ENCODE measurements at places on chromosomes 2 and 18. TPM values are rescaled to one million over a fixed set of nuclear protein-coding genes. Genes with fewer than 3 reads are reported as not detected.

TMEM247 gene
- total RNA-seq: not detected

FMNL2 gene
- total RNA-seq: 57.2 TPM

LCT gene
- not detected for total RNA-seq

LBX2 gene
- total RNA-seq: 0.15 TPM

EGR4 gene
- not detected for total RNA-seq

FEV gene
- total RNA-seq: not detected

CFAP210 gene
- total RNA-seq: 1.9 TPM

WIPF1 gene
- total RNA-seq: 30.9 TPM

- H3K4me3 ChIP-seq: no peak overlapping the region
- no peaks in the 10 kb centered on the region for H3K27me3 ChIP-seq
- DNase-seq: peak; percentile 8
- H3K4me1 ChIP-seq: peaks cover 9% of the 10 kb centered on the region
- H3K36me3 ChIP-seq: no peaks in the 10 kb centered on the region
Observed at GRCh38 chr2:28617502-28618184, 121.8 kb downstream of the PLB1 start.

DNA sequence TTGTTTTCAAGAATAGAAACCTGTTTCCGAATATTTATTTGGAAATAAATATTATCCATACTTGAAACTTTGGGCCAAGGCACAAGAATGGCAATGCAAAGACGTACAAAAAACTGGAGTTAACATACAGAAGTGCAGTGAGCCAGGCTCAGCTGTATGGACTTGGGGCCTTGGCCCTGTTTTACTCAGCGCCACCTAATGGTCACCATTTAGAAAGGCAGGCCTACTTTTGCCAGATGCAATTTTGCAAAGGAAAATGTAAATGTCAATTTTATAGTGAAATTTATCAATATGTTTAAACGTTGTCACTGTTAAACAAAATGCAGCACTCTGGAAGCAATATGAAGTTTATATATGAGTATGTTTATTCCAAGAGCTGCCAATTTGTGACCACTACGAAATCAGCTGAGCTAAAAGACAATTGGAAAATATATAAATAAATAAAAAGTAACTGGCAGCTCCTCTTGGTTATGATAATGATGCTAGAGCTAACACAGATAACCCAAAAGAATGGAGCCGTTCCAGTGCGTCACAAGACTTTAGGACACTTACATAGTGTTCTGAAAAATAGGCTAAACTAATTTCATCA lies 155.0 kb downstream of the ARHGAP15 start:
- DNase-seq: no peak
- no peaks in the 10 kb centered on the region for H3K36me3 ChIP-seq
- no peak overlapping the region for H3K4me3 ChIP-seq

DNA sequence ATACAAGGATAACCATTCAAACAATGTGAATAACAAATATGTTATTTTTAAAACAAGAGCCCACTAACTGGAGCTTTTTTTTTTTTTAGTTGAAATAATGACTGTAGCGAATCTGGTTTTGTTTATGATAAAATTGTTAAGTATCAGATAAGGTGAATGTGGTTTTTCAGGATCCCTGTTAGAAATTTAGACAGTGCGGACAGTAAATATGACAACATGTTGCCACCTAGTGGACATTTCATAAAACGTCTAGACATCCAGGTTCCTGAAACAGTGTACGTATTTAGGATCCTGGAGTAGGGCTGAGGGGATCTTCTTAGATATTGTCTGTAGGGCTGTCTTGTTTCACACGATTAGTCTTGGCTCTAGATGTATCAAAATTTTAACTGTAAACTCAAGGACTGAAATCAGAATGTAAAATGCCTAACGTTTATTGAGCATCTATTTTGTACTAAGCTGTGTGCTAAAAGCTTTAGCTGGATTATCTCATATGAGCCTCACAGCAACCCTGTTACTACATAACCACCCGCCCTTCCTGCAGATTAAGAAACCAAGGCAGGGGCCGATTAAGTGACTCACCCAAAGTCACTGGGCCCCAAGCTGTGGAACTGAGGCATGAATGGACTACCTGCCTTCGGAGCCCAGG lies 23.9 kb upstream of the CCDC68 start:
- no peak for DNase-seq
- no peak overlapping the region for H3K4me3 ChIP-seq
- H3K36me3 ChIP-seq: no peaks in the 10 kb centered on the region
- H3K27ac ChIP-seq: no peak overlapping the region
- no peaks in the 10 kb centered on the region for H3K4me1 ChIP-seq

GRCh38 chr2:234212534-234212933 lies 162.0 kb downstream of the SPP2 start:
- no peak overlapping the region for H3K27ac ChIP-seq
- no peaks in the 10 kb centered on the region for H3K36me3 ChIP-seq
- H3K27me3 ChIP-seq: no peaks in the 10 kb centered on the region
- H3K4me3 ChIP-seq: no peak overlapping the region
- no peaks in the 10 kb centered on the region for H3K4me1 ChIP-seq
- DNase-seq: no peak

DNA sequence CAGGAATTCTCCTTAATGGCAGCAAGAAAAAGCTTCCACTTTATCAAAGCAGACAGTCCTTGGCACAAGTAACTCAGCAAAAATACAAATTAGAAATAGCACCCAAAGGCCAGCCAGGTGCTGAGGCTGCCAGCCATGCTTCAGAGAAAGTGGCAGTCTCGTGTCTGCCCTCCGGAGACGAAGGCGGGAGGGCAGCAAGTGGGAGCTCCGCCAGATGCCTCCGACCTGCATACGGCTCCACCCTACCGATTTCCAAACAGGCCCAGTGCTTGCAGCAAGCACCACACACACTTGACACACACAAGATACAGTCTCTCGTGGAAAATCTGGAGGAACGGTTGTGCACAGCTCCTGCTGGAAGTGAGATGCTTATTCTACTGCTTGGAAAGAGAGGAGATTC lies 134.9 kb upstream of the REV1 start:
- H3K4me1 ChIP-seq: peaks cover 3% of the 10 kb centered on the region
- DNase-seq: no peak
- H3K27ac ChIP-seq: no peak overlapping the region
- no peaks in the 10 kb centered on the region for H3K36me3 ChIP-seq
- no peak overlapping the region for H3K4me3 ChIP-seq

- H3K27ac ChIP-seq: no peak overlapping the region
- H3K4me1 ChIP-seq: no peaks in the 10 kb centered on the region
- no peak for DNase-seq
Observed at GRCh38 chr2:7516484-7517063, 599.4 kb downstream of the RNF144A start.

- no peaks in the 10 kb centered on the region for H3K36me3 ChIP-seq
- no peak overlapping the region for H3K4me3 ChIP-seq
- DNase-seq: no peak
- H3K27ac ChIP-seq: no peak overlapping the region
Observed at GRCh38 chr2:77325395-77325794, 196.8 kb downstream of the LRRTM4 start.

DNA sequence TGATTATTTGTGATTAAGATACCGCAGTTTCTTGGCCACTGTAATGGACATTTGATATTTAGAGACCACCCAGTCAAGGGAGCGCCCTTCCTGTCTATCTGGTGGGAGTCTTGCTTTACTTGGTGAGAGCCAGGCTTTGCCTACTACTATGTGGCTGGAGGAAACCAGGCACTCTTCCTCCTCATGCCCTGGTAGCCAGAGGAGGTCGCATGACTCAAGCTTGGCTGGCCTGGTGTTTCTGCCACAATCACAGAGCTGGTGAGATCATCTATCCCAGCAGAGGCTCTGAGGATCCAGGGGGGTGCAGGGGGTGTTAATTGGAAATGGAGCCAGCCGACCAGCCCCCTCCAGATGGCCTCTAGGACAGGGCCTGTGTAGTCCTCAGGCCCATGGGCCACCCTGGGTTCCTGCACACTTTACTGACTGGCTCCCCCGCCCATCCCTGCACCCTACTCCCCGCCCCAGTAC lies 46.8 kb upstream of the BIN1 start:
- DNase-seq: no peak
- H3K27me3 ChIP-seq: no peaks in the 10 kb centered on the region
- H3K36me3 ChIP-seq: no peaks in the 10 kb centered on the region

DNA sequence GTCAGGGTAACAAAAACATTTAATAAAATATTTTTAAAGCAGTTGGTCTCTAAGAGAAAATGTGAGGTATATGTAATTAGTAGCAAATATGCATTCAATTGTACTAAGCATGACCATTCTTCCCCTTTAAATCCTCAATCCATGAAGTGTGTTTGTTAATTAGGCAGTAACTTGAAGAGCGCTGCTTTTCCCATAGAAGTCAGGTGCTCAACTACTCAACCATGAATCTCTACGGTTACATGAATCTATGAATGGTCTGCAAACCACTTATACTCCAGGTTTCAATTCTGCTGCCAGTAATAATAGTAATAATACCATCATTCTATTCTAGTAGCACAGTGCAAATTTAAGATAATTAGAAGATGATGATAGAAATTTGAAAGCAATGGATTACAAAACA lies 55.8 kb downstream of the SLC8A1 start:
- no peaks in the 10 kb centered on the region for H3K27me3 ChIP-seq
- DNase-seq: no peak
- no peaks in the 10 kb centered on the region for H3K4me1 ChIP-seq
- H3K4me3 ChIP-seq: no peak overlapping the region
- no peak overlapping the region for H3K27ac ChIP-seq

- no peak for DNase-seq
- no peak overlapping the region for H3K27ac ChIP-seq
- no peaks in the 10 kb centered on the region for H3K4me1 ChIP-seq
- H3K27me3 ChIP-seq: no peaks in the 10 kb centered on the region
Observed at GRCh38 chr2:232731470-232731869, 34.3 kb downstream of the GIGYF2 start.

GRCh38 chr18:2104620-2105462 lies 466.5 kb downstream of the METTL4 start:
- no peaks in the 10 kb centered on the region for H3K36me3 ChIP-seq
- no peak overlapping the region for H3K27ac ChIP-seq
- no peaks in the 10 kb centered on the region for H3K27me3 ChIP-seq
- no peaks in the 10 kb centered on the region for H3K4me1 ChIP-seq
- DNase-seq: peak; percentile 15

- H3K36me3 ChIP-seq: no peaks in the 10 kb centered on the region
- no peak for DNase-seq
- no peaks in the 10 kb centered on the region for H3K27me3 ChIP-seq
- H3K4me3 ChIP-seq: no peak overlapping the region
- no peaks in the 10 kb centered on the region for H3K4me1 ChIP-seq
- H3K27ac ChIP-seq: no peak overlapping the region
Observed at GRCh38 chr2:179995741-179996515, 11.2 kb downstream of the CWC22 start.

GRCh38 chr18:56108478-56109367 lies 520.7 kb upstream of the TCF4 start:
- H3K27me3 ChIP-seq: no peaks in the 10 kb centered on the region
- no peaks in the 10 kb centered on the region for H3K4me1 ChIP-seq
- no peak for DNase-seq
- H3K27ac ChIP-seq: no peak overlapping the region
- no peaks in the 10 kb centered on the region for H3K36me3 ChIP-seq

DNA sequence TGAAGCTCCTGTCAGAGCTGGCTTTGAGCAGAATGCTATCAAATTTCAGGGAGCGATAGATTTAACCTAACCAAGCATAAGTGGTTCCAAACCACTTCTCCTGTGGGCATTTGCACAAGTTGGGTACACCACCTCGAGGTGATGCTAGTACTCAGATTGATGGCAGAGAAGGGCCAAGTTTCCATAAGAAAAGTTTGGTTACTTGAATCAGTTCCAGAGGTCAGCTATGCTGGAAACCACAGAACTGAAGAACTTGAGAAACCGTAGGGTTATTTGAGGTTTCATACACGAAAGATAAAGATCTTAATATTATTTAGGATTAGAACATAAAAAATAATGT lies 238.2 kb upstream of the SOX11 start:
- no peaks in the 10 kb centered on the region for H3K27me3 ChIP-seq
- H3K4me3 ChIP-seq: no peak overlapping the region
- H3K36me3 ChIP-seq: no peaks in the 10 kb centered on the region
- DNase-seq: no peak
- no peaks in the 10 kb centered on the region for H3K4me1 ChIP-seq
- no peak overlapping the region for H3K27ac ChIP-seq

DNA sequence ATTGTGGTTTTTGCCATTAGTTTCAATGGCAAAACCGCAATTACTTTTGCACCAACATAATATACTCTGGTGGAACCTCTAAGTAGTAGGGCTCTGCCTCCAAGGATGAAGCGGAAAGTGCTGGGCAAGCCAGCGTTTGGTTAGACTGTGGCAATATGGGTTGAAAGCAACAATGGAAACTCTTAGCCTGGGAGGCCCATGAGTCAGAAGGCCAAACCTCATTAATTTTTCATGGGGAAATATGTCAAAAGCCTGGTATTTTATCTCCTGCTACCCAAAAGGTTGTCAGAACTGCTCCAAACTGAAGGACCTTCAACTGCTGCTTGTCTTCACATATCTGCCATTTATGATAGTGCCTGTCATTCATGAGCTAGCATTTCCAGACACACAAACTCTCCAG lies 179.1 kb upstream of the CYP26B1 start:
- no peaks in the 10 kb centered on the region for H3K27me3 ChIP-seq
- H3K4me1 ChIP-seq: no peaks in the 10 kb centered on the region
- no peak overlapping the region for H3K27ac ChIP-seq
- no peak for DNase-seq

DNA sequence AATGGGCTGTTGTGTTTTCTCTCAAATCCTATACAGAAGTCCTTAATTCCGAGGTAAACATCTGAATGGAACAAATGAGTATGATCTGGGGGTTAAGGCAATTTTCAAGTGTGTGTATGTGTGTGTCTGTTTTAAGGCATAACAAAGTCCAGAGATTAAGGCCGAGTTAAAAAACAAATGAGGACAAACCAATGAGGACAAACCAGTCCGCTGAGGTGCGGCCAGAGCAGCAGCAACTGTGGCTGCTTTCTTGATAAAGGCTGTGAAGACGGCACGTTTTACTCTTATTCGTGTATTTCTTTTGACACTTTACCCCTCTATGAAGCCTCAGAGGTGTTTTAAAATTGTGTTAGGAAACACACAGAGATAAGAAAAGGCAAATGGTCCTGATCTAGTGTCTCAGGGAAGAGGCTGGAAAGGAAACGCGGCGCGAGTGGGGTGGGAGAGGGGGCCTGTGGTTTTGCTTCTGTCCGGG lies 495 bp upstream of the GULP1 start:
- H3K4me3 ChIP-seq: peak overlapping the region; percentile 59
- H3K36me3 ChIP-seq: no peaks in the 10 kb centered on the region
- no peaks in the 10 kb centered on the region for H3K27me3 ChIP-seq
- peaks cover 2% of the 10 kb centered on the region for H3K4me1 ChIP-seq
- H3K27ac ChIP-seq: peak overlapping the region; percentile 100
- DNase-seq: no peak
